T-helper 9 cell (primary cell): ENCODE measurements at places on chromosomes 1 and 21.

GRCh38 chr1:184824691-184825323 is 70.1 kb upstream of the EDEM3 start:
- no peak for DNase-seq

GRCh38 chr1:180652792-180653191 is 21.0 kb downstream of the XPR1 start:
- no peak for DNase-seq

DNA sequence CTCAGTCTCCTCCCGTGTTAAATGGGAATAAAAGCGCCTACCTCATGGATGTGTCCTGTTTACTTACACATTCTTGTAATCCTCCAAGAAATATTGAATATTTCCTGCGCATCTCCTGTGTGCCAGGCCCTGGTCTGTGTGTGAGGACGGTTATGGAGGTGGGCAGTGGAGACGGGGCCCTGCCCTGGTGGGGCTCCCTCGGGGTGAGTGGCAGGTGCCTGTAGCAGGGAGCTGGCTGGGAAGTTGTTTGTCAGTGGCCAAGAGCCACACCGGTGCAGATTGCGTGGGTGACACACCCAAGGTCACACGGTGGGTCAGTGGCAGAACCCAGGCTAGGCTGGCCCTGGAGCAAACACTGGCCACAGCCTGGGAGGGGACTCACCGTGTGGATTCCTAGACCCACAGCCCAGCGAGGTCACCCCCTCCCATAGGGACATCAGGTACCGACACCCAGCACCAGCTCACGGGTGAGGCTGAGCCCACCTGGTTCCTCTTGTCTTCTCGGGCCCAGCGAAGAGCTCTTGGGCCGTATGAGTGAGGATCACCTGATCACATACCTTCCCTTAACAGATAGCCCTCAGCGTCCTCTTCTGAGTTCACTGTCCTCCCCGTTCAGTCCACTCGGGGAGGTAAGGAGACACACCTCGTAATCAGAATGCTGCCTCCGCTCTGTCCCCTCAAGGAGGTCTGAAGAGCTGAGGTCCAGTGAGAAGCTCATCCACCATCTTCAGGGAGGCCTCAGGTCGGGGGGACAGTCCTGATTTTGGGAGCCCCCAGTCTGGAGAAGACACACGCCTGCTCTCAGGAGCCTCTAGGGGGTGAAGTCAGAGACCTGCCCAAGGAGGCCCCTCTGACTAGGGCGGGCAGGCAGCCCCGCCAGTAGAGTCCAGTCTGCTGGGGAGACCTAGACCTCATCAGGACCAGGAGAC is 349.6 kb downstream of the MATN1 start:
- DNase-seq = no peak

DNA sequence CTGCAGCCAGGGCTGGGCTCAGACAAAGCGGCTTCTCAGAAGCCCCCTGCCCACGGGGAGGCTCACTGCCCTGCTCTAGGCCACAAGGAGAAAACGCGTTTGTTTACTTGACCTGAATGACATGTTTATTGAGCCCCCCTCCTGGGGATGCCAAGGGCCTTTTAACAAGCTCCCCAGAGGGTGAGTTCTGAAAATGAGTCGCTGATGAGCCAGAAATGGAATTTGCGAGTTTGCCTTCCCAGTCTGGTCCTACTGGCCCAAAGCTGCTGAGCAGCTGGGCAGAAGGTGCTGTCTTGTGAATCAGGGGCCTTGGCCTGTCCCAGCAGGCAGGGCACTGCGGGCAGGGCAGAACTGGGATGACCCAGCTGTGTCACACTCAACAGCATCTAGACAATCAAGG is 120.6 kb downstream of the SYF2 start:
- no peak for DNase-seq

- no peak for DNase-seq
Measured at GRCh38 chr1:32894681-32895080, 6.5 kb downstream of the TMEM54 start.

DNA sequence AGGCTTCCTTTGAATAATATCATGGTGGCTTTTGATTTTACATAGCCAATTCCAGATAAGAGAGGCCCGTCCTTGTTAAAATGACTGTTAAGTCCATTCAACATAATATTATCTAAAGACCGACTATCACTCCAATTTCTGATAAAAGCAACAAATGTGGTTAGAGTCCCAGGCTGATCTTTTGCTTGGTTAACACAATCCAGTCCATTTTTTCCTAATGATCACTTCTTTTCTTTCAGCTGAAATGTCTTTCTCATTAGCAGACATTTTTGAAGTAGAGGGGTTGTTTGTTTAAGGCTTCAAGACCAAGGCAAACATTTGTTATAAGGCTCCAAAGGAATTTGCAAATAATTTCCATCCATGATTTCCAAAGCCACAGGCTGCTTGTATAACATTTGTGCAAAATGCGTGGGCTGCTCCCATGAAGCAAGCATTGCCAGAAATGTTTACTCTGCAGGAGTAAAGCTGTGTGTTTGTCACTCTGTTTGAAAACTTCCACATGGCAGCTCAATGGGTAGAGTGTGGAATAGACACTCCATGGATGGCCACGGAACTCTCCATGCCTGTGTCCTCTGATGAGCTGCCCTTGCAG is 111.5 kb downstream of the PSMG1 start:
- DNase-seq = no peak

DNA sequence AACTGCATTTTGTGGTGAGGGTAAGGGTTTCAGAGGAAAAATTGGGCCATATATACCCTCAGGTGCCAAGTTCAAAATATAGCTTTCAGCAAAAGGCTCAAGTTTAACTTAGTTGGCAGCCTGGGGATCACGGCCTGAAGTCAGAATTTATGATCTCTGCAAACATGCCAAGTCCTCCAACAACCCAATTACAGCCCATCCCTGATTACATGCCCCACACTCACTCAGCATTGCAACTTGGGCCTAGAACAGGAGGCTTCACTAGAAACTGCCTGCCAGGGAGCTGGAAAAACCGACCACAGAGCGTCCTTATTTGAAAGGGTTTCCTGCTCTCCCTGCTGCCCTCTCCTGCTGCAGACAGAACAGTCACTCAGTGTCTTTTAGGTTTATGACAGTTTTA is 12.4 kb downstream of the FYB2 start:
- no peak for DNase-seq
